ENCODE measurements at places on chromosomes 4 and X. TPM values are rescaled to one million over a fixed set of nuclear protein-coding genes. Genes with fewer than 3 reads are reported as not detected.
A peak's percentile ranks its signal among the peaks of the same experiment; 100 is the strongest.

DNA sequence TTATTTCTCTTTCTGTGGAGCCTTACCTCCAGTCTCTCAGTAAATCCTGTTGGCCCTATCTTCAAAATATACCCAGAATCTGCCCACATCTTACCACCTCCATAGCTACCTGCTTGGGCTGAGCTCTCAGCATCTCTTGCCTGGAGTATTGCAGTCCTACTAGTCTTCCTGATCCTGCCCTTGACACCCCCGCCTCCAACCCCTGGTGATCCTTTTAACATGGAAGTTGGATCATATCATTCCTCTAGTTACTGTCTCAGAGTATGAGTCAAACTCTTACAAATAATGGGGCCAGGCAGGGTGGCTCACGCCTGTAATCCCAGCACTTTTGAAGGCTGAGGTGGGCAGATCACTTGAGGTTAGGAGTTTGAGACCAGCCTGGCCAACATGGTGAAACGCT is 43.1 kb upstream of the SETD7 start:
- no peak overlapping the region for H3K4me3 ChIP-seq
- H3K36me3 ChIP-seq = no peaks in the 10 kb centered on the region
- DNase-seq = no peak
- H3K4me1 ChIP-seq = no peaks in the 10 kb centered on the region
- no peak overlapping the region for H3K27ac ChIP-seq

DNA sequence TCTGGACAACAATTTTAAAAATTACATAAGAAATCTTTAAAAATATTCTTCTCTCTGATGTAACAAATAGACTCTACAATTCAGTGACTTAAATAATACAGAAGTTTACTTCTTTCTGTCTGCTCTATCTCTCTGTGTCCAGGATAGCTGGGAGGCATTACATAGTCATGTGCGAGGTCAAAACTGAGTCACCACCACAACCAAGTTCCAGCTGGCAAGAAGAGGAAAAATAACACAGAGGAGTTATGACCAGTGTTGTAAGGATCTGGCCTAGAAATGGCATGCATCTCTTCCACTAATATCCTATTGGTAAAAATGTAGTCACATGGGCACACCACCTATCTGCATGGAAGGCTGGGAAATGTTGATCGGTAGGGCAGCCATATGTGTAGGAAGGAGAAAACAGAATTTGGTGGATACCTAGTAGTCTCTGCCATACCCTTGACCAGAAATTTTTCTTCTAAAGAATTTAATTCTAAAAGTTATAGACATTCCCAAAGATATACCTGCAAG is 39.4 kb upstream of the WDFY3 start:
- no peak for DNase-seq
- no peaks in the 10 kb centered on the region for H3K36me3 ChIP-seq
- no peaks in the 10 kb centered on the region for H3K4me1 ChIP-seq
- no peak overlapping the region for H3K4me3 ChIP-seq
- H3K27ac ChIP-seq = no peak overlapping the region
- no peaks in the 10 kb centered on the region for H3K27me3 ChIP-seq

GRCh38 chr4:92600638-92601037 is 296.9 kb downstream of the GRID2 start:
- no peaks in the 10 kb centered on the region for H3K36me3 ChIP-seq
- no peak overlapping the region for H3K4me3 ChIP-seq
- no peaks in the 10 kb centered on the region for H3K4me1 ChIP-seq
- H3K27me3 ChIP-seq = no peaks in the 10 kb centered on the region
- H3K27ac ChIP-seq = no peak overlapping the region

- no peaks in the 10 kb centered on the region for H3K27me3 ChIP-seq
- no peak for DNase-seq
- H3K4me3 ChIP-seq = no peak overlapping the region
- no peaks in the 10 kb centered on the region for H3K36me3 ChIP-seq
- H3K27ac ChIP-seq = no peak overlapping the region
Measured at GRCh38 chr4:152613351-152613750, 66.4 kb downstream of the TMEM154 start.

- no peaks in the 10 kb centered on the region for H3K36me3 ChIP-seq
- H3K4me3 ChIP-seq = no peak overlapping the region
- no peak for DNase-seq
- H3K27ac ChIP-seq = no peak overlapping the region
- H3K27me3 ChIP-seq = no peaks in the 10 kb centered on the region
Measured at GRCh38 chr4:188175288-188175687, 36.0 kb downstream of the TRIML1 start.

DNA sequence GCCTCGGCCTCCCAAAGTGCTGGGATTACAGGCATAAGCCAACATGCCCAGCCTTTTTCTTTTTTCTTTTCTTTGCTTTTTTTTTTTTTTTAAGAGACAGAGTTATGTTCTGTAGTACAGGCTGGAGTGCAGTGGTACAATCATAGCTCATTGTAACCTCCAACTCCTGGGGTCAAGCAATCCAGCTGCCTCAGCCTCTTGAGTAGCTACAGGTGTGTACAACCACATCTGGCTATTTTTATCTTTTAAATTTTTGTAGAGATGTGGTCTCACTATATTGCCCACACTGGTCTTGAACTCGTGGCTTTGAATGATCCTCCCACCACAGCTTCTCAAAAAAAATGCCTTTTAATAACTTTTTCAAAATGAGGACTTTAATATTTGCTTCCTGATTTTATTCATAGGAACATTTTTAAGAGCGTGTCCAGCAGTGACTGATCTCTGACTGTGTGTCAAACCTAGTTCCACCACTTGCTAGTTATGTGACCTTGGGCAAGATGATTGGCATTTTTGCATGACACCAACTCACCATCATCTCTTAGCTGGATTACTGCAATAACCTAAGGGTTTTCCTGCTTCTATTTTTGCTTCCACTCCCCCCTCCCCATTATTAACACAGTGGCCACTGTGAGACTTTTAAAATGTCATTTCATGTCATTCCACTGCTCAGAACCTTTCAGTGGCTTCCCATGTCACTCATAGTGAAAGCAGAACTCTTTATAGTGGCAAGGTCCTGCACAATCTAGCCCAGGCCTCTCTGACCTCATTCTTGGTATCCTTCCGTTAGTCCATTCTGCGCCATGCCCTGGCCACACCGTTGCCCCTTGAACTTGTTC is 4.5 kb upstream of the TNIP3 start:
- H3K27me3 ChIP-seq = no peaks in the 10 kb centered on the region
- no peak overlapping the region for H3K27ac ChIP-seq
- no peak overlapping the region for H3K4me3 ChIP-seq

GRCh38 chr4:122889726-122890125 is 32.7 kb downstream of the NUDT6 start:
- H3K27ac ChIP-seq = no peak overlapping the region
- no peaks in the 10 kb centered on the region for H3K27me3 ChIP-seq
- H3K4me3 ChIP-seq = no peak overlapping the region
- DNase-seq = no peak
- H3K36me3 ChIP-seq = no peaks in the 10 kb centered on the region

GRCh38 chr4:153511104-153511503 is 44.9 kb downstream of the TMEM131L start:
- H3K4me3 ChIP-seq = no peak overlapping the region
- no peak for DNase-seq
- H3K27ac ChIP-seq = no peak overlapping the region
- H3K36me3 ChIP-seq = no peaks in the 10 kb centered on the region

DNA sequence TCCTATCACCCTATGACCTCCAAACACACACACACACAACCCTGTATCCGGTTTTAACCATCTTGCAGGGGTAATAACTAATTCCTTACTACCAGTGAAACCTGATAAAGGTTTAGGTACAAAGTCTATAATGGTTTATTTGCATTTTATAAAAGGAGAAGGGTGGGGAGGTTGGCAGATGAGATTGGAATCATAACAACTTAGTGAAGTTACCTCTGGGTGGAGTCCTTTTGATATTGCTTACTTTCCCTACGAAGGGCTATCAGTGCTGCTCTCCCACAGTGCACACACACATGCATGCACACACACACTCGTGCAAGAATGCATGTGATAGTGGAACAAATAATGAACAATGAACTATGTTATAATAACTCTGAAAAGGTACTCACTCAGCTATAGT is 56.1 kb downstream of the CCSER1 start:
- peak; percentile 50 for DNase-seq
- H3K4me3 ChIP-seq = no peak overlapping the region
- no peaks in the 10 kb centered on the region for H3K36me3 ChIP-seq
- H3K27me3 ChIP-seq = no peaks in the 10 kb centered on the region

- no peaks in the 10 kb centered on the region for H3K36me3 ChIP-seq
- H3K4me1 ChIP-seq = no peaks in the 10 kb centered on the region
- DNase-seq = no peak
Measured at GRCh38 chr4:101066626-101067170, 280.6 kb downstream of the PPP3CA start.

DNA sequence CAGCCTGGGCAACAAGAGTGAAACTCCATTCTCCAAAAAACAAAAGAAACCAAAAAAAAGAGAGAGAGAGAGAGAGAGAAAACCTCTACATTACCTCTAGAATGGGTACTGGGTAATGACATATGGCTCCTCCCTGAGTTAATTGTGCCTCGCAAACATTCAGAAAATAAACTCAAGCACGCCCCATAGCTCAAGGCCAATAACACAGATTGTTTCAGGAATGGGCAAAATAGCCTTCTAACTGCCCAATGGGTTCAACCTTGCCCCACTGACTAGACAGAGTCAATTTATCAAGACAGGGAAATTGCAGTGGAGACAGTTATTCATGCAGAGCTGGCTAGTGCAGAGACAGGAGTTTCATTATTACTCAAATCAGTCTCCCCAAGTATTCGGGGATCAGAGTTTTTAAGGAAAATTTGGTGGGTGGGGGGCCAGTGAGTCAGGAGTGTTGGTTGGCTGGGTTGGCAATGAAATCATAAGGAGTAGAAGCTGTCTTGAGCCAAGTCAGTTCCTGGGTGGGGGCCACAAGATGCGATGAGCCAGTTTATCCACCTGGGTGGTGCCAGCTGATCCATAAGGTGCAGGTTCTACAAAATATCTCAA is 25.1 kb downstream of the NIPAL1 start:
- H3K27me3 ChIP-seq = no peaks in the 10 kb centered on the region
- H3K4me3 ChIP-seq = no peak overlapping the region
- no peak for DNase-seq
- H3K36me3 ChIP-seq = no peaks in the 10 kb centered on the region
- H3K27ac ChIP-seq = no peak overlapping the region
- H3K4me1 ChIP-seq = no peaks in the 10 kb centered on the region

GRCh38 chr4:982814-983213 is 4.0 kb upstream of the IDUA start:
- H3K4me3 ChIP-seq = no peak overlapping the region
- H3K27ac ChIP-seq = no peak overlapping the region
- no peaks in the 10 kb centered on the region for H3K36me3 ChIP-seq

DNA sequence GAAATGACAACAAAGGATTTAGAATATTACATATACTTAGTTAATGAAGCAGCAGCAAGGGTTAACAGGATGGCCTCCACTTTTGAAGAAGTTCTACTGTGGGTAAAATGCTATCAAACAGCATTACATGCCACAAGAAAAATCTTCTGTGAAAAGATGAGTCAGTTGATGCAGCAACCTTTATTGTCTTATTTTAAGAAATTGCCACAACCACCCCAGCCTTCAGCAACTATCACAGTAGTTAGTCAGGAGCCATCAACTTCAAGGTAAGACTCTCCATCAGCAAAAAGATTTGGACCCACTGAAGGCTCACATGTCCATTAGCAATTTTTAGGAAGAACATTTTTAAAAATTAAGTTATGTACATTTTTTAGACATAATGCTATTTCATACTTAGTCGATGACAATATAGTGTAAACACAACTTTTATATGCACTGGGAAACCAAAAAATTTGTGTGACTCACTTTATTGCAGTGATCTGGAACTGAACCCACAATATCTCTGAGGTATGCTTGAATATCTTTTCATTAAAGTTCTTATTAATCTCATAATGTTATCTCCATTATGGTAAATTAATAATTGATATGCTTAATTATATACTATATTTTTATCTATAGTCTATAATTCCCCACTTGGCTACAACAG is 81.2 kb downstream of the SPCS3 start:
- H3K27me3 ChIP-seq = no peaks in the 10 kb centered on the region
- no peak for DNase-seq
- no peaks in the 10 kb centered on the region for H3K36me3 ChIP-seq
- no peaks in the 10 kb centered on the region for H3K4me1 ChIP-seq
- no peak overlapping the region for H3K27ac ChIP-seq

DNA sequence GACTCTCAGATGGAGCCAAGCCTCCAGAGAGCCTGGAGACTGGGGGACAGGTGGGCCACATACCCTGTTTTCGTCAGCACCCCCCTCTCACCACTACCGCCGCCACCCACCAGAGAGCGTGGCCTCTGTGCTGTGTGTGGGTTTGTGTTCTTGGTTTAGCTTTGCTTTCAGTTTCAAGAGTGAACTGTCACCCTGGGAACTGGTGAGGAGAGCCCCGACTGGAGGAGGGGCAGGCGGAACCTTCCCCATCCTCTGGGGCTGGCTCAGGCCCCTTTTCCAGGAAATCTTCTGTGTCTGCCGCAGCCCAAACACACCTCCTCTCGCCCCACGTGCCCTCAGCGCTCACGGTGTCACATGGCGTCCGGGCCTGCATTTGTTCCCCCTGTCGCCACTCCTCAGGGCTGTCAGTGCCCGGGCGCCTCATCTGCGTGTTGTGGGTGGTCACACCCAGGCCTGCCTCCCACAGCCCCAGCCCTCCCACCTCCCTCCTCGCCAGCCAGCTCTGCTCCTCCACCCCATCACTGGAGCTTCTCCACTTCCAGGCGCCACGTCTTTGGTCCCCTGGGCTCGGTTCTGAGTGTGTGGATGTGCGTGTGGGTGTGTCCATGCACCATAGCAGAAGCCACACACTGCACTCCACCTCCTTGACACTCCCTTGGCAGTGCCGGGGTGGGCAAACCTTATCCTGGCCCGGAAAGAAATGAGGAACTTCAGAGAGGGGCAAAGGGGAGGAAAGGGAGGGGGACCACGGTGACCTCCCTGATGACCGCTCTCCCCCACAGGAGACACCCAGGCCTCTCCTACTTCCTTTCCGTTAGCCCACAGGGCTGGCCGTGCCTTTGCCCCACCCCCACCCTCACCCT is 27.8 kb downstream of the ELF4 start:
- H3K4me1 ChIP-seq = no peaks in the 10 kb centered on the region
- H3K27me3 ChIP-seq = no peaks in the 10 kb centered on the region
- no peak for DNase-seq
- H3K27ac ChIP-seq = no peak overlapping the region
- no peak overlapping the region for H3K4me3 ChIP-seq
- no peaks in the 10 kb centered on the region for H3K36me3 ChIP-seq

GRCh38 chr4:3263053-3263875 is 14.3 kb downstream of the MSANTD1 start:
- peak; percentile 10 for DNase-seq
- no peaks in the 10 kb centered on the region for H3K27me3 ChIP-seq
- no peaks in the 10 kb centered on the region for H3K36me3 ChIP-seq
- H3K4me1 ChIP-seq = no peaks in the 10 kb centered on the region
- H3K27ac ChIP-seq = no peak overlapping the region

- H3K4me1 ChIP-seq = no peaks in the 10 kb centered on the region
- no peaks in the 10 kb centered on the region for H3K36me3 ChIP-seq
- H3K27ac ChIP-seq = no peak overlapping the region
- DNase-seq = no peak
- H3K27me3 ChIP-seq = no peaks in the 10 kb centered on the region
Measured at GRCh38 chr4:28378109-28378830, 1517.6 kb downstream of the STIM2 start.

HAND2 gene
- 1.6 TPM for total RNA-seq

NEUROG2 gene
- total RNA-seq = not detected

CT55 gene
- total RNA-seq = not detected

AWAT2 gene
- total RNA-seq = not detected

GAGE12F gene
- not detected for total RNA-seq

GPR34 gene
- 4.7 TPM for total RNA-seq

HTATSF1 gene
- total RNA-seq = 30.6 TPM

PNMA3 gene
- 0.21 TPM for total RNA-seq

SCOC gene
- 65.0 TPM for total RNA-seq

DGKK gene
- total RNA-seq = not detected

All from colonic mucosa (tissue), 4 donors.